ENCODE measurements at places on chromosomes 12 and 14.

DNA sequence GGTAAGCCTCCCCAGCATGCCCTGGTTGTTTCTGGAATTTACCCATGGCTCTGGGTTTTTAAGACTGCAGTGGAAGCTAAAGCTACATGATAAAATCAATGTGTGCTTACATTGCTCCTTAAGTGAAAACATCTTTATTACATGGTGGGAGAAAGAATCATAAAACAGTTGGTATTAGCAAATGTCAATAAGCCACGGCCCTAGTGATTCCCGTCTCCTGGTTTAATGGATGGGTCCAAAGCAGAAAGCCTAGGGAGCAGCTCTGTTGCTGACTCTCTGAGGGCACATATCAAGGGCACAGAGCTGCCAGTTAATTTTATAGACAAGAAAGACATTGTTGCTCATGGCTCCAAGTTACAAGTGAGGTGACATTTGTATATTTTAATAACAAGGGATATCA is 127.9 kb downstream of the MYRFL start:
- no peak for DNase-seq

- no peak for DNase-seq
These were observed 122.7 kb downstream of the SSPN start for GRCh38 chr12:26317942-26318575.

- no peak for DNase-seq
These were observed 244.5 kb upstream of the LRFN5 start for GRCh38 chr14:41362139-41362538.

DNA sequence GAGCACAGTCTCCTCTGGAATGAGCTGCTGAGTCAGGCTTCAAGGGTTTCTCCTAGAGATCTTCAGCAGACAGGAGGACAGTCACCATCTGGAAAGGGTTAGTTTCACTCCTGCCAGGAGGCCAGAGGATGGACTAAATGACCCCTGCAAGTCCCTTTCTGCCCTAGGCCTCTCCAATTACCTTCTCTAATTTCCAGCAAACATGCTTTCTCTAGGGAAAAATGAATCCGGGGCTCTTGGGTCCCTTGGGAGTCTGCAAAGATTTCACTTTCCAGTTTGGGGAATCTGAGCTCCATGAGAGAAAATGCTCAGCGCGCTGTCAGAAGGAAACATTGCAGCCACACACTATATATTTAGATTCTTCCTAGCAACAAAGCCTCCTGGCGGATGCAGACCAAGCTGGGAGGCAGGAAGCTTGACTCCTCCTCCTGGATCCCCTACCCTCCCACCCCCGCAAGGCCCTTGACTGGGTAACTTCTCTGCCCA is 184.4 kb upstream of the CCND2 start:
- DNase-seq = no peak

GRCh38 chr12:66118240-66118891 is 12.2 kb downstream of the LLPH start:
- no peak for DNase-seq

DNA sequence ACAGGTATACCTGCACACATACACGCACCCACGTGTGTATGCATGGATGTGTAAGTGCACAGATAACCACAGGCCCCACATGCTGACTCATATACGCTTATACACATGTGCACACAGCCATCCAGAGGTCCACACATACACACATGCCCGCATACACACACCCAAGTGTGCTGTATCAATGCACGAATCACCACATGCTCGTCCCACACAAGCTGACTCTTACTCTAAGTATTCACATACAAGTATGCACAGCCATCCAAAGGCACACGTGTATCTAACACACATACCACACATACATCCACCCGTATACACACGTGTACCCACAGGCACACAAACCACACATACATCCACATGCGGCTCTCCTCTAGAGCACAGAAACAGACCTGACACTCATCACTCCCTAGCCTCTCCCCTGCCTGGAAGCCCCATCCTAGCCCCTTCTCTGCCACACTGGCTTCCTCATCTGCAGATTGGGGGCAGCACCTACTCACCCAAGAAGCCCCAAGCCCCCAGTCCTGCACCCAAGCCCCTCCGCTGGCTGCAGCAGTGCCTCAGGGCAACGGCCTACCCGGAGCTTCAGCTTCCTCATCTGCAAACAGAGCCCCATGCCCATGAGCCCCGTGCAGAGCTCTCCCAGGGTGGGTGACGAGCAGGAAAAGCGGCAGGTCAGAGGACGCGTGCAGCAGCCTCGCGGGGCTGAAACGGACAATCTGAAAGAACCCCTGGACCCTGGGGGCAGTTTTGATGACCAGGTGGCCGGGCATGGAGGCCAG is 105.4 kb downstream of the NCOR2 start:
- no peak for DNase-seq

- no peak for DNase-seq
These were observed 8.7 kb upstream of the DDX47 start for GRCh38 chr12:12804432-12804886.

DNA sequence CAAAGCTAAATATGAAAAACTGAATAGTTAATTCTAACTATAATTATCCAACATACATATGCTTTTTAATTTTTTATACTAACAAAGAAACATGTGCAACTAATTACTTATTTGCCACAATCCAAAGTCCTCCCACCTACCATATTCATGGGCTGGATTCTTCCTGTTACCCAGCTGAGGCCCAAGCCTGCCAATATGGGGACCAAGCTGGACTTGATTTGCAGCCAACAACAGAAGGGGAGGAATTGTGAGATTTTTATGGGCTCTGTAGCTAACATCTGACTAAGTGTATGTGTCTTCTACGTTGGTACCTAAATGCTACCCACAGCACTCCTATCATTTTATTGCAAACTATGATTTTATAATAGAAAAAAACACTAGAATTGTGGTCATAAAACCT is 13.1 kb upstream of the ANKS1B start:
- DNase-seq = no peak

- no peak for DNase-seq
These were observed 2.7 kb downstream of the ACTN1 start for GRCh38 chr14:68976160-68977067.

GRCh38 chr14:90714811-90715210 is 101.4 kb downstream of the TTC7B start:
- DNase-seq = no peak

- no peak for DNase-seq
These were observed 35.1 kb downstream of the SCYL2 start for GRCh38 chr12:100302081-100302480.

- no peak for DNase-seq
These were observed 205.8 kb upstream of the SLC38A2 start for GRCh38 chr12:46578190-46578982.

DNA sequence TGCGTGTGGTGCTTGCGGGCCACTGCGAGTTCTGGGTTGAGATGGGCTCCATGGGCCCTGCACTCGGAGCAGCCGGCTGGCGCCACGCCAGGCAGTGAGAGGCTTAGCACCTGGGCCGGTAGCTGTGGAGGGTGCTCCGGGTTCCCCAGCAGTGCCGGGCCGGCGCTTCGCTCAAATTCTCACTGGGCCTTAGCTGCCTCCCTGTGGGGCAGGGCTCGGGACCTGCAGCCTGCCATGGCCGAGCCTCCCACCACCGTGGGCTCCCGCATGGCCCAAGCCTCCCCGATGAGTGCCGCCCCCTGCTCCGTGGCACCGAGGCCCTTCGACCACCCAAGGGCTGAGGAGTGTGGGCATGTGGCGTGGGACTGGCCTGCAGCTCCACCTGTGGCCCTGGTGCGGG is 375.7 kb downstream of the NELL2 start:
- no peak for DNase-seq

GRCh38 chr12:131759176-131759575 is 48.3 kb downstream of the SFSWAP start:
- no peak for DNase-seq

- DNase-seq = no peak
These were observed 201.7 kb downstream of the EXOC5 start for GRCh38 chr14:57066887-57067513.

DNA sequence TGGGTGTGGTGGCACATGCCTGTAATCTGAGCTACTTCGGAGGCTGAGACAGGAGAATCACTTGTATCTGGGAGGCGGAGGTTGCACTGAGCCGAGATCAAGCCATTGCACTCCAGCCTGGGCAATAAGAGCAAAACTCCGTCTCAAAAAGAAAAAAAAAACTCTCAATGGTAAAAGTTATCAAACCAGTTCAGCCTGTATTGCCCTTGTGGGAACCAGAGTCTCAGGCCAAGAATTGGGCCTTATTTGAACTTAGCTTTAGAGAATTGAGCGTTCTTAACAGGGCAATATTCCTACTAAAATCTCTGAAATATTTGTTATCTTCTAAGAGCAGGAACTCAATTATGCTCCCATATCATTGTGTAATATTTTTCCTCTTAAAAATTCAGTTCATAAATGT is 7.7 kb upstream of the MDM2 start:
- DNase-seq = no peak

GRCh38 chr12:6061660-6062059 is 62.8 kb downstream of the VWF start:
- peak; percentile 24 for DNase-seq

DNA sequence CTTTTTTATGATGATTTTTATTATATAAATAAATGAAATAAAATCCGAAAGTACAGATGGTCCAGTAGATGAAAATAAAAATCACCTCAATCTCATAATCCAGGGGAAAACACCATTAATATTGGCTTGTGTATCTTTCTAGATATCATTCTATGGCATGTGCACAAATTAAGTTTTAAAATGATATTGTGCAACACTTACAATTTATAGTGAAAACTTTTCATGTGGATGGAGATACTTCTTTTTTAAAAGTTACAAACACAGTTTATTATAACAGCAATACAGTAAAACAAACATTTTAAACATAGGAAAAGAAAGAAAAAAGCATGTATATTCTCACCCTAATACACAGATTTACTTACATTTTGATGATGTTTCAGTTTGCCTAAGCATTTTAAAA is 98.9 kb upstream of the RMST start:
- DNase-seq = no peak

- no peak for DNase-seq
These were observed at the start of gene DHH for GRCh38 chr12:49094160-49094974. TSS of gene DHH (minus strand) at chr12:49094801. CDS start at chr12:49094512, 289 bp downstream.

DNA sequence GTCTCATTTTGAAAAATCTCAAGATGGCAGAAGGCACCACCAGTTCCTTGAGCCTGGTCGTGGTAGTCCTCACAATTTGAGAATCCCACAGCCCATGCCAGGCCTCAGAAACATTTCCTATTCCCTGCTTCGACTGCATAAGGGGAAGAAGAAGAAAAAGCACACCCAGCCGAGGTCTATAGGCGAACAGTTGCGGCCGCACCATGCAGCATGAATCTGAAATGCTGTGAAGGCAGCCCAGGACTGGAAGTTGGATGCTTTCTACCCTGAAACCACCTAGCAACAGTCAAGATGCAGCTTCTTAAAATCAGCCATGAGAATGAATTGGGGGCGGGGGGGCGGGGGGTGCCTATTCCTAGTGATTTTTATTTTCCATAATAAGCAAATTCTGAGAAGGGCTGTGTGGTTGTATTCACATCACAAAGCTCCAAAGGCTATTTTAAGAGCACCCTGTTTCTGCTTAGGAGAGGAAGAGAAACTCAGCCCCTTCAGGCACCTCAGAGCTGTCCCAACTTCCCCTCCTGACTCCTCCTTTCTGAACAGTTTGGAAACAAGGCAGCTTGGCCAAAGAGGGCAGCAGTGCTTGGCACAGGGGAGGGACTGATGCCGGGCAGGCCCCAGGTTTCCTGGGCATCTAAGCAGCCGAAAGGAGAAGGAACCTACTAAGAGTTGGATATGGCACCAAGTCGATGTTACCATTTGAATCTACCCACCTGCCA is 172.5 kb upstream of the FOXN3 start:
- no peak for DNase-seq

DNA sequence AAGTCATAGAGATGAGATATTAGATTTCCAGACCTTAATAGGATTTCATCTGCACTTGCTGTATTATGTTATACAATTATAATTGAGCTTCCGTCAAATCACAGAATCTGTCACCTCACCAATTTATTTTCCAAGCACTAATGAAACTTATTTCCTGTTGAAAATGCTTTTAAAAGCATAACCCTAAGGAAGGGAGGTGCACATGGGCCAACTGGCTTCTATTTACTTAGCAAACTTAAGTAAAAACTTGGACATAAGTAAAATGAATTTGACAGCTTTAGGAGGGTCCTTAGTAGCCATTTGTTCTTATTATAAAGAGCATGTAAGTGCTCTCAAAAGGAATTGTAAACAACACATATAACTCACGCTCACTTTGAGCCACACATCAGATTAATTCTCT is 462.2 kb upstream of the TMPO start:
- peak; percentile 58 for DNase-seq

GRCh38 chr14:69017706-69018105 is 38.6 kb upstream of the ACTN1 start:
- DNase-seq = no peak

GRCh38 chr12:6461401-6462233 is 8.9 kb downstream of the VAMP1 start:
- peak; percentile 26 for DNase-seq

- no peak for DNase-seq
These were observed 134.2 kb downstream of the SMOC1 start for GRCh38 chr14:70013271-70013873.

DNA sequence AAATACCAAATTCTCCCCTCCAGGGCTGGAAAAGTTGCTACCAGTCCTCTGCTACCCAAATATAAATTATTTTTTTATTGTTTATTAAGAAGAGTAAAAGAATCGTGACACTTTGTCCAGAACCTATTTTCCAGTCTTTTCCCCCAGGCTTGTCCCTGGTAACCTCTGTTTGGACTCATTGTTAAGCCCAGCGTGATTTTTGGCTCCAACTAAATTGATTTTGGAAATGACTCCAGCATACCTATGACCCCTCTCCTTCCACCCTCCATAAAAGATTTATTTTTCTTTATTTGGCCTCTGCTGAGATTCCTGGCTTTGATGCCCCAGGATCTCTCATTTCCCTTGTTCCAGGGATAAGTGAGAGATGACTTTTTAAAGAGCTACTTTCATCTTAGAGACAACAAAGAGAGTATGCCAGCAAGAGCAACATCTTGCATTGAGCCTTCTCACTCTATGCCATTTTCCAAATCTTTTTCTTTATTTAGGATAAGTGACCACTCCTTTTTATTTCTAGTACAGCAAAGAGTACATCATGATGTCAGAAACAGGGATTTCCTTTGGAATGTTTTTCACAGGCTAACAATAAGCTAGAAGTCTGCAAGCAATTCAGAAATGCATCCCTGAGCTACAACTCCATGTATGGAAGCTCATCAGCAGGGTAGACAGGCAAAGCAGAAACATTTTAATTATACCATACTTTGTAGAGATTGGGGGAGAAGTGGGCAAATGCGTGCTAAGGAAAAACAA is 75.8 kb downstream of the DAD1 start:
- no peak for DNase-seq

- no peak for DNase-seq
These were observed 28.1 kb downstream of the SINHCAF start for GRCh38 chr12:31297572-31298514.

- peak; percentile 3 for DNase-seq
These were observed 7.7 kb upstream of the TMEM132D start for GRCh38 chr12:129911428-129912049.

DNA sequence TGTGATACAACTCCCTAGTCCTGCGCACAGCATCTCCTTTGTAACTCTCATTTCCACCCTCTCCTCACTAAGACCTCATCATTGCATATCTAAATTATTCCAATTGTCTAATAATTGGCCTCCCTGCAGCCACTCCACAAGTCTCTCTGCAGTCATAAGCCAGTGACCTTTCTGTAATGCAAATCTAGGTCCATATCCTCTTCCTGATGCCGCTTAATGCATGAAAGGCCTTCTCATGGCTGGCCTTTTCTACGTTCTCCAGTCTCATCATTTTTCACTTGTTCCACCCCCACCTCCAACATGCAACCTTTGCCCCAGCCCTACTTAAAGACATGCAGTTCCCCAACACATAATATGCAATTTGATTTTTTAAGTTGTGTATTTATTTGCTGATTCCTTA is 96.0 kb downstream of the RPAP3 start:
- no peak for DNase-seq
